NCI-H526 treated with DMSO at 0.1 percent for 48 hours (cell line): ENCODE measurements at places on chromosomes 16 and 17.

- no peak for DNase-seq
Measured at GRCh38 chr16:12090151-12090530, 113.6 kb downstream of the SNX29 start.

- no peak for DNase-seq
Measured at GRCh38 chr16:17392127-17392856, 78.5 kb downstream of the XYLT1 start.

GRCh38 chr17:19284005-19284959, 47.1 kb downstream of the EPN2 start:
- peak; percentile 17 for DNase-seq

DNA sequence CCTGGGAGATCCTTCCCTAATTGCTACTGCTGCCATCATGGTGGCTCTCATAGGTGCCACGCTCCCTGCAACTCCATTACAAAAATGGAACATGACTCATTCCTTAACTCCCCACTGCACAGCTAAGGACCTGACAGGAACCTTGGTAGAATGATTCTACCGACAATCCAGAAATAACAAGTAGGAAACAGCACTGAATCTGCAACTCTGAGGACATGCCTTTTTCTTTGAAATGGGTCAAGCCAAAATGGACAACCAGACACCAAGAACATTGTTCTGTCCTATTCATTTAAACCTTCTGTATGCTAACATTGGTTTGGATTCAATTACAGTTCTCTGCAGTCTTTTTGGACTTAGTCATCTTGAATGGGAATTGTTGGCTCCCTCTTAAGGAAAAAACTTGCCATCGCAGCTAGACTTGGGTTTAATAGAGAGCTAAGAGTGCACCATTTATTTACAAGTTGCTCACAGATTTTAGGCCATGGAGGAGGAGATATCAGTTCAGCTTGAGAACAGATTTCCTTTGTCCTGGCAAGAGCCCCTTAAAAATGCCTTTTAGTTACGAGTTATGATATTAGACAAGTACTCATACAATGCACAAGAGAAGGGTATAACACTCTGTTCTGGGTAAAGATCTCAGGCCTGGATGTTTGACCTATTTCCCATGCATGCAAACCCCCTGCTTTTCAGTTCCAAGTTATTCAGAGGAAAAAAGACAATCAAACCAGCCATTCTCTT, 20.9 kb upstream of the NSRP1 start:
- peak; percentile 53 for DNase-seq

DNA sequence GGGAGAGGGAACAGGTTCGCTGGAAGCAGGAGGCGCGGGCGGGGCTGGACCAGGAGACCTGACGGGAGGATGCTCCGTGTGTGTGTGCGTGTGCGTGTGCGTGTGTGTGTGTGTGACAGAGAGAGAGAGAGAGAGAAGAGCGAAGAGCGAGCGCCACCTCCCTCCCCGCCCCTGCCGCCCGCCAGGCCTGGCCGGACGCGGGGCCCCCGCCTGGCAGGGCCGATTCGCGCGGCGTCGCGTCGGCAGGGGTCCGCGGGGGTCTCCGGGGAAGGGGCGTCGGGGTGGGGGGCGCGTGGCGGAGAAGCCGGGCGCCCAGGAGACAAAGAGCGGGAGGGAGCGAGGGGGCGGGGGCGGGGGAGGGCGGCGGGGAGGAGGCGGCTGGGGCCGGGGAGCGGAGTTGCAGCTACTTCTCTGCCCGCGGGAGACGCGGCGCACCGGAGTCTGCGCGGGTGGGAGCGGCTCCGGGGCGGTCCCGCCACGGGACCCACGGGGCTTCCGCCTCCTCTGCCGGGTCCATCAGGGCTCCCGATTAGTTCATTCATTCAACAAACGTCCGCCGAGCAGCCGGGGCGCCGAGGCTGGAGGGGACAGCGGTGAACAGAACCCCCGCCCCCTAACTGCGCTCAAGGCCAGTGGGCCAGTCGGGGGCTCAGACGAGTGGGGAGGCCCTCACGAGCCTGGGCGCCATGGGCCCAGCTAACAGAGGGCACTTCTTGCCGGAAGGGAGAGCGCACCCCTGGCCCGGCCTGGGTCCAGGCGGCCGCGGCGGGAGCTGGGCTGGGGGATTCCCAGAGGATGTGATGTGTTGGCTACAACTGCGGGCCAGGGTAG, at the start of gene SAMD14:
SAMD14 (minus strand) TSS at position 433 of the 831 bp plus-strand sequence. CDS start 5,201 bp downstream, outside the sequence.
- peak; percentile 15 for DNase-seq

DNA sequence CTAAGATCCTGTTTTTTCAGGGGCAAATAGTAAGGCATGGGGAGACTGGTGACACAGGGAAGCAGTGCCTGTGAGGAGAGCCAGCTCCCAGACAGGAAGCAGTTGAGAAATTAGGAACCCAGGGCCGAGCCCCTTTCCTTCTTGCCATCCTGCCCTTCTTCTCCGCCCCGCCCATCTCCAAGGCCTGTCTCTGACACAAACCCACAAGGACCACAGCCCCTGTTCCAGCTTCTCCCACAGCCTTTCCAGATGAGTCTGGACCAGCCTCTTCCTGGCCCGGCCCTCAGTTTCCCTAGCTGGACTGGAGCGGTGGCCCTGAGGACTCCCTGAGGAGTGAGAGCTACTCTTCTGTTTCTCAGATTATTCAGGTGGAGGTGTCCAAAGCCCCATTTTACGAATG, 9.9 kb downstream of the CCDC102A start:
- DNase-seq, result no peak

- DNase-seq, result no peak
Measured at GRCh38 chr16:75836347-75837010, 110.2 kb upstream of the CPHXL start.

DNA sequence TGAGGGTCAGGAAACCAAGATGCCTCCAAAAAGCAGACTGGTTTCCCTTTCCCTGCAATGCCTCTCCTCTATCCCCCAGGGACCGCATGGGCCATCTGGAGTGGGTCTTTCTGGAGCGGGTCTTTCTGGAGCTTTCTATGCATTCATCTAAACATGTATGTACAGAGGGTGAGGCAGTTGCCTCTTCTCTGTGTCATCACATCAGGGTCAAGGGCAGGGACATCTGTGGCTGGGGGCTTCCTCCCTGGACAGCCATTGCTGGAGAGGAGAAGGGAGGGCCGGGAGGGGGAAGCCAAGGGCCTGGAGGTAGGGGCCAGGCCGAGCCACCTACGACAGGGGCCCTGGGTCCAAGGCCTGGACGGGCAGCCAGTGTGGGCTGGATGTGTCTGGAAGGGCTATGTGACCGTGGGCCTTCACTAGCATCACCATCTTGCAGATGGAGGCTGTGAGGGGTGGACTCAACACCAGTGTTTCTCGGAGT, 840 bp downstream of the ADCY7 start:
- no peak for DNase-seq

DNA sequence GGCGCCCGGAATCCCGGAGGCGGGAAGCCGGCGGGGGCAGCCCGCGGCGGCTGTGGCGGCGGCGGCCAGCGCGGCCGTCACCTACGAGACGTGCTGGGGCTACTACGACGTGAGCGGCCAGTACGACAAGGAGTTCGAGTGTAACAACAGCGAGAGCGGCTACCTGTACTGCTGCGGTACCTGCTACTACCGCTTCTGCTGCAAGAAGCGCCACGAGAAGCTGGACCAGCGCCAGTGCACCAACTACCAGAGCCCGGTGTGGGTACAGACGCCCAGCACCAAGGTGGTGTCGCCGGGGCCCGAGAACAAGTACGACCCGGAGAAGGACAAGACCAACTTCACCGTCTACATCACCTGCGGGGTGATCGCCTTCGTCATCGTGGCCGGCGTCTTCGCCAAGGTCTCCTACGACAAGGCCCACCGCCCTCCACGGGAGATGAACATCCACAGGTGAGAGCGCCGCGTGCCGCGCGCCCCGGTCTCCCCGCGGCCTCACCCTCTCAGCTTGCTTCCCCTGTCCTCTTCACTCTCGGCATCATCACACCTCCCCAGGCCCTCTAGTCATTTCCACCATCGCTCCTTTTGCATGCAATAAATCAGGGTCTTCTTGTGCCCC, 706 bp downstream of the SHISA6 start:
- DNase-seq, result no peak

DNA sequence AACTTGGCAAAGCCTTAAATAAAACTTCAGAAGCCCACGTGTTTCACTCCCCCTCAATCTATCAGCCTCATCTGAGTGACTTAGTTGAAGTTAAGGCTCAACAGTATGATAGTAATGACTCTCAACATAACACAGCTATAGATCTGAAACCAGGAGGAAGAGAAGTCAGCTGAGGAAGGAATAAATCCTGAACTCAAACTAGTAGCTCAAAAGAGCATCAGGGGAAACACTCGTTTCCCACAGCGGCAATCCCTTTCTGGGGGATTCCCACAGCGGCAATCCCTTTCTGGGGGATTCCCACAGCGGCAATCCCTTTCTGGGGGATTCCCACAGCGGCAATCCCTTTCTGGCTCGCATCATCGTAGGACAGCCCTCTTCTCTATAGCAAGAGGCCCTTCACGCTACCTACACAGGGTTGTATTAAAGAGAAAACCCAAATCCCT, 56.8 kb downstream of the ZZEF1 start:
- DNase-seq, result no peak

GRCh38 chr16:29700253-29700987, 21.4 kb downstream of the QPRT start:
- peak; percentile 62 for DNase-seq

DNA sequence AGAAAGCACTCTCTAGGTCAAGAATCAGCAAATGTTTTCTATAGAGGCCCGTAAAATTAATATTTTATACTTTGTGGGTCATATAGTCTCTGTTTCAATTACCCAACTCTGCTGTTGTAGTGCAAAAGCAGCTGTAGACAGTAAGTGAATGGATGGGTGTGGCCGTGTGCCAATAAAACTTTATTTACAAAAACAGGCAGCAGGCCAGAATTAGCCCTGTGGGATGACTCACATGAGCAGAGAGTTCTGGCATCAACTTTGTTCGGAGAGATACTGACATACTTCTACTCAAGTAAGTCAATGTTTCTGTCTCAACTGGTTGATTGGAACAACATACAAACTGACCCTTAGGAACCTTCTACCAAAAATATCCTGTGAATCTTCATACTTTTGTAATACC, 616.2 kb downstream of the MAF start:
- DNase-seq, result no peak

DNA sequence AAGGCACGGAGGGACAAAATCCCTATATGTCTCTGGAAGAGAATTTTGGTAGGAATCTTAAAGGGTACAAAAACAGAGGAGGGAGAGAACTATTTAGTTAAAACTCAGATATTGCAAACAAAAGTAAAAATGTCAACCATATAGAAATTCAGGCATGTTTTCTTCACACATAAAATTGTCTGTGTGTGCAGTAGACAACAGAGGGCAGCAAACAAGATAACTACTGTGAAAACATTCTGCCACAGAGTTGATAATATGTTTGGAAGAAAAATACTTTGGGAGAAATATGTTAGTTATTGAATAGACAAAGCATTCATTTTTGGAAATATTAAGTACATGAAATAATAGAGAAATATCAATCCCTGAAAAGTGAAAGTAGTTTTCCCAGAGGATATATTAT, 56.2 kb downstream of the SNX11 start:
- no peak for DNase-seq

- no peak for DNase-seq
Measured at GRCh38 chr16:50153596-50154419, 702 bp downstream of the TENT4B start.

DNA sequence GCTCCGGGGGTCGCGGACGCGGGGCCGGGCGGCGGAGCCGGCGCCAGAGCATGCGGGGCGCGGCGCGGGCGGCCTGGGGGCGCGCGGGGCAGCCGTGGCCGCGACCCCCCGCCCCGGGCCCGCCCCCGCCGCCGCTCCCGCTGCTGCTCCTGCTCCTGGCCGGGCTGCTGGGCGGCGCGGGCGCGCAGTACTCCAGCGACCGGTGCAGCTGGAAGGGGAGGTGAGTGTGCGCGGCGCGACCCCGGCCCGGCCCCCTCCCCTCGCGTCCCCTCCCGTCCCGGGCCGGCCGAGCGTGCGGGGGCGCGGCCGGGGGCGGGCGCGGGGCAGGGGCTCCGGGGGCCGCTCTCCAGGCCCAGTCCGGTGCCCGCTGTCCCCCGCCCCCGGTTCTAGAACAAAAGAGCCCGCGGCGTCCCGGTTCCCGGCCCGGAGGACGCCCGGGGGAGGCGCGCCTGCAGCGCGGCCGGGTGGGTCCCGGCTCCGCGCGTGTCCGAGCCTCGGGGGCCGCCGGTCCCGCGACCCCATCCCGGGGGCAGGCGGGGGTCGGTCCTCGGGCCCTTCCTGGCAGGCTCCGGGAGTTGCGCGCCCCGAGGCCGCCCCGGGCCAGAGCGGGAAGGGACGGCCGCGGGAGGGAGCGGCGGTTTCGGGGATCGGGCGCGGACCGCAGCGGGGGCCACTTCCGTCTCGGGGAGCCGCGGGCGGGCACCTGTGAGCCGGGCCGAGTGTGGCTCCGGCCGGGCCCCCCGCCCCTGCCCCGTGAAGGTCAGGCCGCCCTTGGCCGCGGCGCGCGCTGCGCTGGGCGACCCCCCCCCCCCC, 563 bp downstream of the METRNL start:
- no peak for DNase-seq

GRCh38 chr16:25707982-25708583, 16.3 kb downstream of the HS3ST4 start:
- peak; percentile 44 for DNase-seq

- DNase-seq, result no peak
Measured at GRCh38 chr16:88439706-88440105, 13.4 kb upstream of the ZFPM1 start.

DNA sequence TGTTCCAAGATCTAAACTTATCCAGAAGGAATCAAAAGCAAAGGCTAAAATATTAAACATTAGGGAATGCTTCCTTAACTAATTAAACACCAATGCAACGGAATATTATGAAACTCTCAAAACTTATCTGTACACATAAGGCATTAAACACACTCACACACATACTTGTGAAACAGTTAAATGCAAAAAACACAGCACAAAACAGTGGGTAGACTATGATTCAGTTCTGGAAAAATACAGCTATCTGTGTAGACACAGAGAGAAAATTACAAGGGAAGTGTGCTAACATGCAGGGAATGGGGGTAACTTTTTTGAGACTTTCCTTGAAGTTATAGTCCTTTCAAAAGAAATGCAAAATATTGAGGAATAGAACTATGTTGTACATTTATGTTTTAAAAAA, 36.7 kb upstream of the CCL1 start:
- DNase-seq, result no peak

GRCh38 chr16:23979441-23979840, 143.7 kb downstream of the PRKCB start:
- DNase-seq, result no peak

- no peak for DNase-seq
Measured at GRCh38 chr17:73549841-73550430, 94.3 kb downstream of the SDK2 start.

GRCh38 chr17:7478276-7479212, 887 bp downstream of the ZBTB4 start:
- DNase-seq, result peak; percentile 2

- peak; percentile 67 for DNase-seq
Measured at GRCh38 chr17:73335591-73336407, 24.0 kb upstream of the CDC42EP4 start.

DNA sequence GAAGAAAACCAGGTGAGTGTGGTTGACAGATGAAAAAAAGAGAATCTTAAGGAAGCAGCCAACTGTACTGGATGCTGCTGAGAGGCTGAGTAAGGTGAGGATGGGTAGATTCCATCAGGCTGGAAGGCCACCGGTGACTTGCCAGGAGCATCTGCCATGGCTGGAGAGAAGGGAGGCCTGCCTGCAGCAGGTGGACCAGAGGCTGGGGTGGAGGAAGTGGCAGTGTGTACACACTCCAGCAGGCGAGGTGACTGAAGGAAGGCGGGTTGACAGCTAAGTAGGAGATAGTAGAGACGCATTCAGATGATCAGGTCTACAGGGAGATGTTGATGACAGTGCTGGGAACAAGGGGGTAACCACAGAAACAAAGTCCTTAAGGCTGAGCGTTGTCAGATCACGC, 69.5 kb downstream of the USP43 start:
- no peak for DNase-seq

GRCh38 chr16:55130911-55131310, 193.1 kb upstream of the IRX6 start:
- DNase-seq, result no peak

GRCh38 chr17:76586741-76587487, 1.3 kb upstream of the ST6GALNAC2 start:
- peak; percentile 77 for DNase-seq
